ENCODE measurements at places on chromosomes 5 and 9.

- no peak for DNase-seq
Measured at GRCh38 chr9:131841765-131842318, 102.0 kb upstream of the RAPGEF1 start.

DNA sequence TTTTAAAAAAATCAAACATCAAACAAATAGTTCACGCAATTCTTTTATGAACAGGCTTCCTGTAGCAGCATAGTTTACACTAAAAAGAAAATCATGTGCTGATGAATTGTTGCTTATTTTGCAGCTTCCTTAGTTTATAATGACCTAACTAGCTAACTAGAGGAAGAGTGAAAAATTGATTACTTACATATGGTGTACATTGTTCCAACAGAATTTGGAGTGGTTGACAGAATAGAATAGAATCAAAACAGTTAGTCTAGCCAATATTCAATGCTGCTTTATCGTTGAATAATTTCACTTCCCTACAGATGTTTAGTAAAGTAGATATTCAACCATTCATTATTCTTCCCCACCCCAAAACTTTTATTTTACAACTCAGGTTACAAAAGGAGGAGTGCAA, 4.2 kb downstream of the NMUR2 start:
- no peak for DNase-seq

- DNase-seq, result no peak
Measured at GRCh38 chr9:98075332-98075805, 18.8 kb downstream of the NANS start.

DNA sequence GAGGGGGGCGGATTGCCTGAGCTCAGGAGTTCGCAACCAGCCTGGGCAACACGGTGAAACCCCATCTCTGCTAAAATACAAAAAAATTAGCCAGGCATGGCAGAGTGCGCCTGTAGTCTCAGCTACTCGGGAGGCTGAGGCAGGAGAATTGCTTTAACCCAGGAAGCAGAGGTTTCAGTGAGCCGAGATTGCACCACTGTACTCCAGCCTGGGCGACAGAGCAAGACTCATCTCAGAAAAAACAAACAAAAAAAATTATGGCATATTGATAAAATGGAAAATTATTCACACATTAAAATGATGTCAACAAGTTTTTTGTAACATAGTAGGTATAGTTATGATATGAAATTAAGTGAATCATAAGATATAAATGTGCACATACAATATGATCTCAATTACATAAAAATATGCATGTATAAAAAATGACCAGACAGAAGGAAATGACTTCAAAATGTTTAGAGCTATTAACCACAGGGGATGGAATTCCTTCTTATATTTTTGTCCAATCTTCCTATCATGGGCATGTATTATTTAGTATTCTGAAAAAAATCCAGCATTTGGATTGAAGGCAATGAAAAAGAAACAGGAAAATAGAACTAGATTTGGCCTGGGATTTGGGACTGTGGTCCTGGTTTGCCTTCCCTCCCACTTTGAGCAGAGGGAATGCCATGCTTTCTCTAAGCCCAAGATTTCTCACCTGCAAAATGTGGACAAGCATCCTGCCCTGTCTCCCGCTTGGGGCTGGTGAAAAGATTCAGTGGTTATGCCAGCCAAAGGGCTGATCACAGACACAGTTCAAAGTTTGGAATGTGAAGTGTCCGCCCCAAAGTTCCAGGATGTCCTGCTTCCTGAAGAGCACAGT, 19.5 kb downstream of the SPAAR start:
- DNase-seq, result no peak

DNA sequence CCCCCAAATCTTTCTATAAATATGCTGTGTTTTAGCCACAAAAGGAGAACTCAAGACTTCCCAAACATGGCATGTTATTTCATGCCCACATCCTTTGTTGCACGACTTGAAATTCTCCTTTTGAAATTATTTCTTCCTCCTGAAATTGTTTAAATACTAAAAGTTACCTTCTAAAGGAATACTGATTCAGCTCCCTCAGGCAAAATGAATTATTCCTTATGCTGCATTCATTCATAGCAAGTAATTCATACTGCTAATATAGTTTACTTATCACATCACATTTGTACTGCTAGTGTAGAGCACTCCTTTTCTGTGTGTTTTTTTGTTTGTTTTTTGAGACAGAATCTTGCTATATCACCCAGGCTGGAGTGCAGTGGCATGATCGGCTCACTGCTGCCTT, 45.7 kb downstream of the BHMT start:
- no peak for DNase-seq

GRCh38 chr5:65462139-65462705, 19.5 kb downstream of the ADAMTS6 start:
- DNase-seq, result no peak

GRCh38 chr9:106846857-106847256, 16.1 kb upstream of the ZNF462 start:
- no peak for DNase-seq

DNA sequence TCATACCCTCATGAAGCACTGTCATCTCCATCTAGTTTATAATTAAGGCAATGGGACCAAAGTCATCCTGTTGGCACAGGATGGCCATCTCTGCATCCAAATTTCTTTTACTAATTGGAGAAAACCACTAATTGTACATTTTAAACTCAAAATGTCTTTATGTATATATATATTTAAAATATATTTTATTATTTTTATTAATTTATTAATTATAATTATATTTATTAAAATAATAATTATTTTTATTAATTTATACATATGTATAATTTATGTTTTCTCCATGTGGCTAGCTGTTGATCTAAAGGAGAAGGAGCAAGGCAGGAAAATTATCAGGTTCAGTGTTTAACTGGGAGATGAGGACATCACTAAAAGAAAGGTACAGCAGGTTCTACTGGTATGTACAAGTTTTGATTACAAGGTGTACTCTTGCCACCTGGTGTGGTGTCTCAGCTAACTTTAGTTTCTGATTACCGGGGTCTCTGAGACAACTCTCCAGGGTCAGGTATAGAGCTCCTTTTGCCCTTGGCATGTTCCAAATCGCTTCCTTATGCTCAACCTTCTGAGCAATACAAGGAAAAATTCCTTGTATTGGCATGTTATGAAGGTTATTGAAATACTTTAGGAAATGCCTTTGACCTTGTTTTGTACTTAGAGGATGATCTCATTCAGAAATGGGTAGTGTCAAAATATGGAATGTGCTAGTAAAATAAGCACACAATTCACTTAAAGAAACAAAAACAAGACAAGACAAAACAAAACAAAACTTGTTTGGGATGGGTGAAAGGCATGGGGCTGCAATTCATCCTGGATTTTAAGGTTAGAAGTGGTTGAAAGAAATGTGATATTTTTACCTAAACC, 79.6 kb downstream of the GHR start:
- no peak for DNase-seq

GRCh38 chr5:169022718-169023117, 278.2 kb downstream of the SLIT3 start:
- DNase-seq, result no peak

- no peak for DNase-seq
Measured at GRCh38 chr9:73270967-73271721, 119.5 kb downstream of the ANXA1 start.

GRCh38 chr5:72251386-72251785, 68.7 kb downstream of the MRPS27 start:
- no peak for DNase-seq

- DNase-seq, result no peak
Measured at GRCh38 chr9:124880501-124880900, 18.6 kb downstream of the ARPC5L start.
